ENCODE measurements at places on chromosomes 5 and 9.

GRCh38 chr9:5269249-5269715, 35.2 kb downstream of the RLN2 start:
- DNase-seq = no peak

- DNase-seq = no peak
Observed at GRCh38 chr9:13181652-13182051, 97.8 kb downstream of the MPDZ start.

GRCh38 chr9:72254901-72255545, 105.8 kb downstream of the GDA start:
- DNase-seq = no peak

DNA sequence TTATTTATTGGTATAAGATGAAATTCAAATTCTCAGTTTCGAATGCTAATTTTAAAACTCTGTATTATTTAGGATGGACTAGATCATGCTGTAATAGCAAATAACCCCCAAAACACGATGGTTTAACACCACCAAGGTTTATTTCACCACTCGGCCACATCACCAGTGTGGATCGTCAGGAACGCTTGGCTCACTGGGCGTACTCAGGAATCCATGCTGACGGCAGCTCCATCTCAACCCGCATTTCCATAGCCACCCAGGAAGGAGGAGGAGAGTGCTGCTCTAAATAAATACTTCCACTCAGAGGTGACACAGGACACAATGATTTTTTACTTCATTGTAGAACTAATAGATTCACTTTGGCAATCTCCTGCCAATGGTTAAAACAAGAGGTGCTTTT, 347.4 kb downstream of the SH3GL2 start:
- DNase-seq = no peak

DNA sequence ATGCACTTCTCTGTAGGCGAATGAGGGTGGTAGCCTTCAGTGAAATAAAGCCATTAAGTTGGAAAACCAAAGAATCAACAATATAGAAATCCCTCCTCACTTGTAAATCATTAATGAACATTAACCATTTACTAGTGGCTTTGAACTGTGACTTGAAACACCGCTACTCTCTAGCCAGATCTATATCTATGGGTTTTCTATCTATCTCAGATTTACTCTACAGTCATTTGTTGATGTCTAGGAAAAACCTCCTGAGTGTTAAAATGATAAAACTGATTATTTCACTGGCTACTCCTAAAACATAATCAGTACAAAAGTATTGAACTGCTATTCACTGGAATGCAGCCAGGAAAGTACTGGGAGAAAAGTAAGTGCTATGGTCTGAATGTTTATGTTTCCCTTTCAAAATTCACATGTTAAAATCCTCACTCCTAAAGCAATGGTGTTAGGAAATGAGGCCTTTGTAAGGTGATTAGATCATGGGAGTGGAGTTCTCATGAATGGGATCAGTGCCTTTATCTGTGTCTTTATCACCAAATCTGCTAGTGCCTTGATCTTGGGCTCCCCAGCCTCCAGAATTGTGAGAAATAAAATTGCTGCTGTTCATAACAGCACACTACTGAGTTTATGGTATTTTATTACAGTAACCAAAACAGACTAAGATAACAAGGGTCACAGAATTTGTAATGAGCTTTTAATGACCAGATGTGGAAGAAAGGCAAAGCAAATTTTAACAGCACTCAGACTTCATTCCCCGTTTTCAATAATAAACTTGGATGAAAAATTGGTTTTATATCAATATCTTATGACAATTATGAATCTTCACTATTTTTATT, 8.6 kb upstream of the OXCT1 start:
- DNase-seq = no peak

- DNase-seq = no peak
Observed at GRCh38 chr5:80308526-80308925, 11.3 kb upstream of the SPZ1 start.

- DNase-seq = no peak
Observed at GRCh38 chr5:5339257-5339656, 83.2 kb upstream of the ICE1 start.

DNA sequence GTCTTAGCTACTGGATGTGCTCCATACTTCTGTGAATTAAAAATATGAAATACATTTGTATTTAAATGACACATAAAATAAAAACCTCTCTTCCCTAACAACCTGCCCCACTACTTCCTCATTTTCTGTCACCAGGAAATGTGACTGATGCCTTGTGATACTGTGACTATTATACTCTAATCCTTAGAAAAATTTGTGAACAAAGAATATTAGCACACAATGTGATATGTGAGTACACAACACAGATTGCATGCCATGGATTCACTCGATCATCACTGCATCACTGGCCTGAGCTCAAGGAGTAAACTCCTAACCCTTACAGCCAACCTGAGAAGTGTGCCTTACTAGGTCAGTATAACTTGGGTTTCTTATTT, 281.0 kb downstream of the EFNA5 start:
- no peak for DNase-seq

DNA sequence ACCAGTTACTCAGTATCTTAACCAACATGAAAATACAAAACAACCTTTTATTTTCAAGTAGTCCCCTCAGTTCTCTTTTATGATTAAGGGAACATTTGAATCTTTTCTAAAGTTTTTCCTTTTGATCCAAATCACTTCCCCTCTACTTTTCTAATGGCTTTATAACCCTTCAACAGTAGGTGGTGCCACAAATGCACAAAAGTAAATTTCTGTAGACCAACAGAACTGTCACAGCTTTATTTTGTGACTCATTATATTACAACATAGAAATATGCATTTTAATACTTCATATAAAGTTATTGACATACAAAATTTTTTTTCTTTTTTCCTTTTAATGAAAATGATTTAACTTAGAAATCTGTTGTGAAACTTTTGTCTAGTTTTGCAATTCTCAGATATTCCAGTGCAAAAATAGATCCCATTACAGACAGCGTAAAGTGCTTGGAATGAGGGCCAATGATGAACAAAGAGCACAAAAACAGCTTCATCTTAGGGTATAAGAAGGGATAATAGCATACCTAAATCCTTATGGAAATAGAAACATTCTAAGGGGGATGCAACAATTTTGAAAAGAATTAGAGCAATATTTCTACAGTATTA, 17.0 kb downstream of the NIPSNAP3B start:
- DNase-seq = no peak

DNA sequence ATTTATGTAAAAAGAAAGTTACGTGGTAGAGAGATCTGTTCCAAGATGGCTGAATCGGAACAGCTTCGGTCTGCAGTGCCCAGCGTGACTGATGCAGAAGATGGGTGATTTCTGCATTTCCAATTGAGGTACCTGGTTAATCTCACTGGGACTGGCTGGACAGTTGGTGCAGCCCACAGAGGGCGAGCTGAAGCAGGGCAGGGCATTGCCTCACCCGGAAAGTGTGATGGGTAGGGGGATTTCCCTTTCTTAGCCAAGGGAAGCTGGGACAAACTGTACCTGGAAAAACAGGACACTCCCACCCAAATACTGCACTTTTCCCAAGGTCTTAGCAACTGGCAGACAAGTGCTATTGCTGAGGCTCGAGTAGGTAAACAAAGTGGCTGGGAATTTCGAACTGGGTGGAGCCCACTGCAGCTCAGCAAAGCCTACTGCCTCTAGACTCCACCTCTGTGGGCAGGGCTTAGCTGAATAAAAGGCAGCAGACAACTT, 13.1 kb upstream of the HSD17B4 start:
- peak; percentile 27 for DNase-seq

DNA sequence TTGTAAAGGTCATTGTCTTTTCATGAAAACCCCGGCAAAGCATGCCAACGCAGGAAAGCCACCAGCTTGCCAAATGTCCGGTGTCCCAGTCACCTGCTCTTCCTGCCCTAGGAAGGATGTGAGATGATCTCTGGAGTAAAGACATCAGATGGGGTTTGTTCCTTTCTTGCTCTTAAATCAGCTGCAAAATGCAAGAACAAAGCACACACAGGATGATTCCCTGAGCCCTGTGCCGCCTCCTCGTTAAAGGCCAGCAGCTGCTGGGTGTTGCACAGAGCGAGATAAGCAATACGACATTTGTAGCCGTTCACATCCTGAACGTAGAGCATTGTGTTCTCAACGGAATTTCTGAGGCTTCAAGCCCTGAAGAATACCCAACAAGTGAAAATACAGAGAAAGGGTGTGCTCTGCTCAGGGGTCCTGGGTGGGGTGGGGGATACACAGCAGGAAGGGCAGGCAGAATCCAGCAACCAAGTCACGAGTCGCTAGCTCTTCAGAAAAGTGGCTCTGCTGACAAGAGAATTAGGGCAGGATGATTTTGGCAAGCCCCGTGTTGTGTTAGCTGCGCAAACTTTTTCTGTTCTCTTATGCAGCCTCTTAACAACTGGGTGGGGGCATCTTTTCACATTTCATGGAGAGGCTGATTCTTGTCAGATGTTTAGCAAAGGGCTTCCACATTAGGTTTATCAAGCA, 229.2 kb upstream of the MAP3K1 start:
- no peak for DNase-seq

- DNase-seq = peak; percentile 99
Observed at GRCh38 chr9:125189361-125190289, at the start of gene PPP6C. Gene PPP6C, minus strand, starts transcription at chr9:125189803. Its CDS starts 85 bp downstream, at chr9:125189718.

GRCh38 chr5:97165726-97166125, 17.3 kb downstream of the RIOK2 start:
- DNase-seq = no peak

- no peak for DNase-seq
Observed at GRCh38 chr5:10611290-10611689, 47.4 kb downstream of the ANKRD33B start.

DNA sequence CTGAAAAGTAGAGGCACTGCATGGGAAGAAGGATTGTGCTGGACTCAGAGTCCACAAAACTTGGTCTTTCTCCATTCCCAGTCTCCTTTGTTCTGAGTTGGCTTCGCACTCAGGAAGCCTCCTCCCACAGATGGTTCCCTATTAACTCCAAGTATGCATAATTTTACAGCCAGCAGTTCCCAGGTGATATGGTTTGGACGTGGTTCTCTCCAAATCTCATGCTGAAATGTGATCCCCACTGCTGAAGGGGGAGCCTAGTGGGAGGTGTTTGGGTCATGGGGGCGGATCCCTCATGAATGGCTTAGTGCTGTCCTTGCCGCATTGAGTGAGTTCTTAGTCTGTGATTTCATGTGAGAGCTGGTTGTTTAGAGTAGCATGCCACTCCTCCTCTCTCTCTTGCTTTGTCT, 86.6 kb downstream of the FEM1C start:
- DNase-seq = no peak

DNA sequence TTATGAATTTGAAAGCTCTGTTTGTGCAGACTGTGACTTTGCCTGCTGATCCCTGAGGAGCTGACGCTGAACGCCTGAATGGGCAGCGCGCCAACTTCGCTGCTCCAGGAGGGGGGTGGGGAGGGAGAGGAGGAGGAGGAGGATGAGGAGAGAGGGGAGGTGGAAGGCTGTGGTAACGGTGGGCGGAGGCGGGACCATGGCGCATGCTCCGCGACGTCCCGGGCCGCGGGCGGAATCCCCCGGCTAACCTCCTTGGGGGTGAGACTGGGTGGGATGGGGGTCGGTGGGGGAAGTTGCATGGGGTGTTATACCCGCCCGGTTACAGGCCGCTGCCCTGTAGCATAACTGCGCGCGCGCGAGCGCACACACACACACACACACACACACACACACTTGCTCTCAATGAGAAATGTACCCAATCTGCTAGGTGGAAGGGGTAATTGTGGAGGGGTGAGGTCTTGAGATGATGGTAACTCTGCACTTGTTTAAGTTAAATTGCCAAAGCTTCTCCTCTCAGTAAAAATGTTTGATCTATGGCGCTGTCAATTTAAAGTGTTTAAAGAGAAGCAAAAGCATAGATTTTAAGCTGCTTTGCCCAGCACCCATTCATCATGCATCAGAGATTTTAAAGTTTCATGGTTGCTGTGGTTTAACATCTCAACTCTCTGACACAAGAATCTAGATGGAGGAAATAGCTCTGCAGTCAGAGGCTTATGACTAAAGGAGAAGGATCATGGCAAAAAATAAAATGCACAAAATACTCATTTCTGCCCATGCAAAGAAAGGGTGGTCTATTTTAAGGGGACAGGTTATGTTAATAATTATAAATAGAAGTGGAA, 76.6 kb upstream of the TBCA start:
- DNase-seq = peak; percentile 36

DNA sequence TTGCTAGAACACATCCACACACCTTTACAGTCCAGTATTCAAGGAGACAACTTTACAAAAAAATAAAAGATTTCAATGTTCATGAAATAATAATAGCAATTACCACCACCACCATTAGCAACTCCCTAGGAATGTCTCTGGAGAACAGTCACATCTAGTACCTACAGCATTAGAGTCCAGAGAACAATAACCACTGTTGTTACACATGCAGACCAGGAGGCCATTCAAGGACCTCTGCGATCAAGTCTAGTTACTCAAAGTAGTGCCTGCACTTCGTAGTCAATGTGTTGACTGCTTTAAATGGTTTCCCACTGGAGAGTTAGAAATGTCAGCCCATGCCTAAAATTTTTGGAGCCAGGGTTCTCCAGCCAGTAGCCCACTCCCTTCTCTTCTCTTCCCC, 244.4 kb downstream of the DEPDC1B start:
- no peak for DNase-seq

DNA sequence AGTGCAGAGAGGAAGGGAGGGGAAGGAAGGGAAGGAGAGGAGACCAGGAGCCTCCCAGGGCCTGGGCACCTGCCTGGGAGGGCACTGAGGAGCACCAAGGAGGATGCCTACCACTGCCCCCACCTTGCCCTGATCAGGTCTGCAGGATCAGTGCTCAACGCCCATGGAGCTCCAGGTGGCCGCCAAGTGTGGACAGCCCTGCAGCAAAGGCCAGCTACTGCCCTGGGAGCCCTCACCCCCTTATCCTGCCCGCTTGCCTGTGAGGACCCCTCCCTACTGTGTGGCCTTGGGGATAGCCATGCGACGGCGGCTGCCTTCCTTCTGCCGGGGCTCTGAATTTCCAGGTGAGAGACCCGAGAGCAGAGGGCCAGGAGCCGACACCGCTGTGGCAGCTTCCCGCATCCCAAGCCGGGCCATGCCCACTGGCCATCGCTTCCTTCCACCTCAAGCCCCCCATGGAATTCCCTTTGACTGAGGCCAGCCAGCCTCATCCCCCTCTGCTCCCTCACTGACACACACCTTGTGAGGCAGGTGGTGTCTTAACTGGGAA, 12.4 kb downstream of the ADAMTS2 start:
- DNase-seq = no peak

DNA sequence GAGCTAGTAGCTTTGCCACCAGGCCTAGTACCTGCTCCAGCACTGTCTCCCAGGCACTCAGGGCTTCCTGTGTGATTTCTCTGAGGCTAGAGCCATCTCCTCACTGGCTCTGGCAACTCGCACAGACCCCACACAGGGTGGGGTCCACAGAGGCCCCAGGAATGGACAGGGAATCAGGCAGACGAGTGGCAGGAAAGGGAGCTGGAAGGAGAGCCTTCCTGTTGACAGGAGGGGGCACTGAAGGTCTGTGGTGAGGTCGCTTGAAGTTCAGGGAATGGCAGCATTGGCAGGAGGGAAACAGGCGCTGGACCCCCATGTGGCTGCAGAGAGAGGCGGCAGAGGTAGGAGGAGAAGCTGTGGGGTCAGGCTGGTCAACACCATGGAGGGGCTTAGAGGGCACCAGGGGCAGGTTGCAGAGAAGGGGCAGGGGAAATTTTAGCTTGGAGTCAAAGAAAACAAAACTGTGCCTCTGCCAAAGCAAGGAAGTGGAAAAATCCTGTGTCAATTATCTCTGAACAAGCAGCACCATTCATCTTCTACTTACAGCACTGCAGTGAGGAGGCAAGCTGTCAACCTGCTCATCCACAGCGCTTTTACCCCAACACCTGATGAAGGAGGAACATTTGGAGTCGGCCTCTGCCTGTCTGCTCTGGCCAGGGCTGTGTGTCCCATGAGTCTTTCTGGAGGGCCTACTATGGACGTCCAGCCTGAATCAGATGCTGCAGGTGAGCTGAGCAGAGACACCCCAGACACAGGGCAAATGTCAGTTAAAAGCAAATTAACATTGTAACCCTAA, 270.2 kb downstream of the FSTL4 start:
- no peak for DNase-seq

All from stimulated activated CD4-positive, alpha-beta T cell treated with anti-CD3 and anti-CD28 coated beads, Interleukin-15, amount 100 ng/mL, for 24 hours (primary cell).